ENCODE measurements at places on chromosomes 5 and 9.

GRCh38 chr9:106284296-106284695 is 578.7 kb upstream of the ZNF462 start:
- no peak for DNase-seq

DNA sequence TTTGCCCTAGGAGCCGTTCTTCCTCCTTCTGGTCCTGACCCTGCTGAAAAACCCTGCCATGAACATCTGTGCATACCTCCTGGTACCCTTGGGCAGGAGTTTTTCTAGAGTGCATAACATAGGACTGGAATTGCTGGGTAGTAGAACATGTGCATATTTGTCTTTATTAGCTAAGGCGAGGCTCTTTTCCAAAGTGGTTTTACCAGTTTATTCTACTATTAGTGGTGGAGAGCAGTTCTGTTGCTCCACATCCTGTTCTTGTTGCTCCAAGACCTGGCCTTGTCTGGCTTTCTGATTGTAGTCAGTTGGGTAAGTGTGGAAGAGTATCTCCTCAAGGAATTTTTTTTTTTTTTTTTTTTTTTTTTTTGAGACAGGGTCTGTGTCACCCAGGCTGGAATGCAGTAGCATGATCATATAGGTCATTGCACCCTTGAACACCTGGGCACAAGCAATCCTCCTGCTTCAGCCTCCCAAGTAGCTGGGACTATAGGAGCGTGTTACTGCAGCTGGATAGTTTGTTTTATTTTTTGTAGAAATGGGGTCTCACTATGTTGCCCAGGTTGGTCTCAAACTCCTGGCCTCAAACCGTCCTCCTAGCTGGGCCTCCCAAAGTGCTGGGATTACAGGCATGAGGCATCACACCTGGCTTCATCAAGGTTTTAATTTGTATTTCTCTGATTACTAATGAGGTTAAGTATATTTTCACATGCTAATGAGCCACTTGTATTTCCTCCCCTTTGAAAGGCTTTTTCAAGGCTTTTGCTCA is 85.2 kb downstream of the SPRY4 start:
- no peak for DNase-seq

- no peak for DNase-seq
Observed at GRCh38 chr9:16363073-16363781, 507.2 kb downstream of the BNC2 start.

DNA sequence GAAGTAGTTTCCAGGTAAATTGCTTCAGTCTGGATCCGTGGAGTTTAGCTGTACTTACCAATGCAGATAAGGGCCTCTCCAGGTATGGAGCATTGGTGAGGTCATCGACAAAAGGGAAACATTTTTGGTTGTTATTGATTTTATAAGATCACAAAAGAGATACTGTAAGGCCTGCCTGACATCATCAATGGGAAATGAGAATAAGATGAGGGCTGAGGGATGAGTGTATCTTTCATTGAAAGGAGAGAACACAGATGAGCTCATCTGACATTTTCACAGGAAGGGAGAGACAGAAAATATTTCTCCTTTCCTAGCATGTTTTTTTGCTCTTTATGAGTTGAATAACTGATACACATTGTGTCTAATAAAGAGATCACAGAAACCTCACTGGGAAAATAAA is 233.6 kb downstream of the SAXO1 start:
- DNase-seq, result no peak

GRCh38 chr9:71886015-71886414 is 25.0 kb downstream of the ABHD17B start:
- no peak for DNase-seq

DNA sequence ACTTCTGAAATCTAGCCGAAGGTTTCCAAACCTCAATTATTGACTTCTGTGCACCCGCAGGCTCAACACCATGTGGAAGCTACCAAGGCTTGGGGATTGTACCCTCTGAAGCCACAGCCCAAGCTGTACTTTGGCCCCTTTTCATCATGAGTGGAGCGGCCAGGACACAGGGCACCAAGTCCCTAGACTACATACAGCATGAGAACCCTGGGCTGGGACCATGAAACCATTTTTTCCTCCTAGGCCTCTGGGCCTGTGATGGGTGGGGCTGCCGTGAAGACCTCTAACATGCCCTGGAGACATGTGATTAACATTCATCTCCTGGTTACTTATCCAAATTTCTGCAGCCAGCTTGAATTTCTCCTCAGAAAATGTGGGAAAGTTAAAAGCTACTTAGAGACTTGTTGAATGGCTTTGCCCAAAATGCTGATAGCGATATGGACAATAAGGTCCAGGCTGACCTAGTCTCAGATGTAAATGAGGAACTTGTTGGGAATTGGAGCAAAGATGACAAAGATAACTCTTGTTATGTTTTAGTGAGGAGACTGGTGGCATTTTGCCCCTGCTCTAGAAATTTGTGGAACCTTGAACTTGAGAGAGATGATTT is 34.1 kb upstream of the CPLANE1 start:
- no peak for DNase-seq

- DNase-seq, result no peak
Observed at GRCh38 chr5:87184605-87185004, 83.1 kb upstream of the RASA1 start.

- DNase-seq, result no peak
Observed at GRCh38 chr9:134400283-134400682, 74.0 kb downstream of the RXRA start.

DNA sequence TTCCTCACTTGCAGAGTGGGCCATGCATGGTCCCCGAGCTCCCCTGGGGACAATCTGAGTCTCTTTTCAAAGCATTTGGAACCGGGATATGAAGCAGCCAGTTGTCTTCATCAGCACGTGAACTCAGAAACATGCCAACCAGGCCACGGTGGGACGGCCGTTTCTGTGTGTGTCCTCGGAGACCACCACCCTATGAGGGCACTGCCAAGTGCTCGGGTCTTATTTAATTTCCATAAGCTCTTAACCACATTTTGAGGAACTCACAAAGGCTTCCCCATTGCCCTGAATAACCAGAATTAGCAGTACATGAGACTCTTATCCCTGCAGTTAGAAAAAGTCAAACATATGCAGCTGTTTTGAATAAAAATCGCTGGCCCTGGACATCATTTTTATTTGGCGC is 60.1 kb downstream of the OTULIN start:
- DNase-seq, result no peak

DNA sequence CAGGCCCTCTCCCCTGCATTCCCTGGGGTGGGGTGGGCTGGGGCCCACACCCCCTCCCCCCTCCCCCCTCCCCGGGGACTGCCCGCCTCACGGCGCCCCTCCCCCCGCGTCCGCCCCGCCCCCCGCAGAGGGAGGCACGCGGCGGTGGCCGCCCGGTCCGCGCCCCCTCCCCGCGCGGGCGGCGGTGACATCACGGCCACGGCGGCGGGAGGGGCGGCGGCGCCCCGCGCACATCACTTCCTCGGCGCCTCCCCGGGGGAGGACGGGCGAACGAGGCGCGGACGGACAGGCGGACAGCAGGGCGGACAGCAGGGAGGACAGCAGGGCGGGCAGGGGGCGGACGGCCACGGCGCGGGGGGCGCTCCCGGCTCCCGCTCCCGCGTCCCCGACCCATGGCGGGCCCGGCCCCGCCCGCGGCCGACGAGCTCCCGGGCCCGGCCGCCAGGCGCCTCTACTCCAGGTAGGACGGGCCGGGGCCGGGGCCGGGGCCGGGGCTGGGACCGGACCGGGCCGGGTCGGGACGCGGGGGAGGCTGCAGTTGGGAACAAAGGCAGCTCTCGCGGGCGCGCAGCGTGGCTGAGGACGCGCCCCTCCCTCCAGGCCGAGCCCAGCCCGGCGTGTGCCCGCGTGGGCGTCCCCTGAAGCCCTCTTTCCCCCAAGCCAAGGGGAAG is at the start of gene GPSM1:
GPSM1 (plus strand) TSS at position 236 of the 671 bp plus-strand sequence; CDS start at position 393, 157 bp downstream.
- no peak for DNase-seq
